Activated T-cell treated with anti-CD3 and anti-CD28 coated beads for 48 hours (primary cell): ENCODE measurements at places on chromosomes 7 and 10.

DNA sequence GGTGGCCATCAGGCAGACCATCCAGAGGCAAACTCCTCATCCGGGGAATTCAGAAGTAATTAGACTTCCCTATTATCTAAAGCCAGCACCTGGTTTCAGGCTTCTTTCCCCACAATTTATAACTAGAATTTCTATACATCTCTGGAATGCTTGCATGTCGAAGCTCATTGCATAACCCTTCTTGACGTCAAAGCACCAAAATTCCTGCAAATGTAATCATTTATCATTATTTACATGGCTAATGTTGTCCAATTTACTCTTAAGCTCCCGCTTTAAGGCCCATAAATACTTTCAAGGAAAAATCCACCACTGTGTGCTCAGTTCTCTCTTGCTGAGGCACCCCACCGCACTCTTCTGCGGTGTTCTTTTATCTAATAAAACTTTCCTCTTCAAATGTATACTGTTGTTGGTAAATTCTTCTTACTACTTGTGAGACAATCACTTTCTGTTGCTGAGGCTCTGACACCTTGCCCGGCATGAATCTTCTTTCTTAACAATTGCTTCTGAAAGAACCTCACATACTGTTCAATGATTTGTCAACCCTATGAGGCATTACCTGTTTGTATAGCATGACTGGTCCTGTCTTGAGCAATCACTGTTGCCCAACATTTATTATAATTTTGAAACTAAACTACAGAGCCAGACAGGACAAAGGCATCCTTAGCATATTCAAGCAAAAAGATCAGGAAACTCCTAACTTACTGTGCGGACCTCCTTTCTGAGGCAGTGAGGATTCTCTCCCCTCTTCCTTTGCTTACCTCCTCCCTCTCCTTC, 17.4 kb upstream of the GPR141 start:
- DNase-seq: no peak

DNA sequence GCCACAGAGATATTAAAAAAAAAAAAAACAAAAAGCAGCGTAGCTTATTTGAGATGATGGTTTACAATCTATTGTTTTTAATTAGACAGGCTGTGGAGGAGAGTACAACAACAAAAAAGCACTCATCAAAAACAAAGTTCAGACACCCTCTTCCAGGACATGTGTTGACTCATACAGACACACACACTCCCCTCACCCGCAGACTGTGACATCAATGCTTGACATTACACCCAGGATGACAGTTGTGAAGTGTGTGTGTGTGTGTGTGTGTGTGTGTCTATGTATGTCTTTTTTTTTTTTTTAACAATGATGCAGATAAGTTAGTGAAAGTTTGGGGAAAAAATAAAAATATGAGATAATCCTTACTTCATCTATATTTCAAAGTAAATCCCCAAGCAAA, 303.6 kb downstream of the GPAM start:
- DNase-seq: no peak

- DNase-seq: no peak
Measured at GRCh38 chr7:136016649-136017395, 39.7 kb upstream of the MTPN start.

- DNase-seq: no peak
Measured at GRCh38 chr7:30984359-30985107, 20.8 kb downstream of the GHRHR start.

- DNase-seq: peak; percentile 50
Measured at GRCh38 chr7:139915864-139916716, 87.0 kb downstream of the TBXAS1 start.

DNA sequence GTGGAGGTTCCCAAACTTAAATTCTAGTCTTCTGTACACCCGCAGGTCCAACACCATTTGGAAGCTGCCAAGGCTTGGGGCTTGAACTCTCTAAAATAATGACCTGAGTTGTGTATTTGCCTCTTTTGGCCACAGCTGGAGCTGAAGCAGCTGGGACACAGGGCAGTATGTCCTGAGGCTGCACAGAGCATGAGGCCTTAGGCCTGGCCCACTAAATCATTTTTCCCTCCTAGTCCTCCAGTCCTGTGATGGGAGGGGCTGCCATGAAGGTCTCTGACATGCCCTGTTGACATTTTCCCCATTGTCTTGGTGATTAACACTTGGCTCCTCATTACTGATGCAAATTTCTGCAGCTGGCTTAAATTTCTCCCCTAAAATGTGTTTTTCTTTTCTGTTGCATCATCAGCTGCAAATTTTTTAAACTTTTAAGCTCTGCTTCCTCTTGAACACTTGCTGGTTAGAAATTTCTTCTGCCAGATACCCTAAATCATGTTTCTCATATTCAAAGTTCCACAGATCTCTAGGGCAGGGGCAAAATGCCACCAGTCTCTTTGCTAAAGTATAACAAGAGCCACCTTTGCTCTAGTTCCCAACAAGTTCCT, 43.6 kb upstream of the WNT16 start:
- DNase-seq: no peak

DNA sequence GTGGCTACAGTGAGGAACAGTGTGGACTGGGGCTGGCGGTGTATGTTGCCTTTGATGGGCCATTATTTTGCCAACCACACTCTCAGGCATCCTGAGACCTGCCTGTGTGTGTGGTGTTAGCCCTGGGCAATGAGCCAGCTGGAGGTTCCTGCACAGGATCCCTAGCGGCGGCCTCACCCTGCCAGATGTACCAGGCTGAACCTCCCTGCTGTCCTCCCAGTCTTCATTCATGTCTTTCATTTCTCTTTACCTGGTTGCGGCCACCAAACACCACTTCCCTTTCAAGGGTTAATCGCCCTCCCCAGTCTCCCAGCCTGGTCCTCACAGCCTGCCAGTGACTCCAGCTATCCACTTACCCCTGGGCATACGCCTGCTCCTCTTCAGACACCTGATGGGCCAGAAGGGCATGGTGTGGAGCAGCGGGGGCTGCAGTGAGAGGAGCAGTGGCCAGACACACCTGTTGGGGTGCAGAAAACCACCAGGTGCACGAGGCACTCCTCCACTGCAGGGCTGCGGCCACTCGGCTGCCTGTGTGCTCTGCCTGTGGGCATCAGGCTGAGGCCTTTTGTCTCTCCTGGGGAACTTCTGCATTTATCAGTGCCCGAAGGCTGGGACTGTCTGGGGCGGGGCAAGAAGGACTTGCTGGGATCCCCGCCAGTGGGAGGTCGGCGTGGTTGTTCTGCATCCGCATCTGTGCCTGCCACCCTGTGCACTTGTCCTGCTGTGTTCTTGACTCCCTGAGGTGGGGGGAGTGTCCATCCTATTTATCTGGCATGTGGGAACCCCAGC, 111.6 kb downstream of the ARHGAP22 start:
- no peak for DNase-seq

DNA sequence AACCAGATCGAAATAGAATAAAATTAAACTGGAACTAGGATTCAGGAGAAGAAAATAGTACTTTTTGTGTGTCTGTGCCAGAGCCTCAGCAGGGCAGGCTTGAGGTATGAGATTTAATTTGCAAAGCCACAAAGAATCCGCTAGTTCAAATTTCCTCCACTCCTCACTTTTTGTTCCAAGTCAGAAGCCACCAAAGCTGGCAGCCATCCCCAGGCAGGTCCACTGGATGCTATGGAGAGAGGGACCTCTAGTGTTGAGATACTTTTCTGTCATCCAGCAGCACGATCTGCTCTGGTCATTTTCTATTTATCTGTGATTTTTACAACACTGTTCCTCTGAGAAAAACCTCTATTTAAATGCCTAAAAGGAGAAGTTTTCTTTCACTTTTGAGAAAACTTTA, 147.9 kb upstream of the FRMD4A start:
- DNase-seq: no peak

DNA sequence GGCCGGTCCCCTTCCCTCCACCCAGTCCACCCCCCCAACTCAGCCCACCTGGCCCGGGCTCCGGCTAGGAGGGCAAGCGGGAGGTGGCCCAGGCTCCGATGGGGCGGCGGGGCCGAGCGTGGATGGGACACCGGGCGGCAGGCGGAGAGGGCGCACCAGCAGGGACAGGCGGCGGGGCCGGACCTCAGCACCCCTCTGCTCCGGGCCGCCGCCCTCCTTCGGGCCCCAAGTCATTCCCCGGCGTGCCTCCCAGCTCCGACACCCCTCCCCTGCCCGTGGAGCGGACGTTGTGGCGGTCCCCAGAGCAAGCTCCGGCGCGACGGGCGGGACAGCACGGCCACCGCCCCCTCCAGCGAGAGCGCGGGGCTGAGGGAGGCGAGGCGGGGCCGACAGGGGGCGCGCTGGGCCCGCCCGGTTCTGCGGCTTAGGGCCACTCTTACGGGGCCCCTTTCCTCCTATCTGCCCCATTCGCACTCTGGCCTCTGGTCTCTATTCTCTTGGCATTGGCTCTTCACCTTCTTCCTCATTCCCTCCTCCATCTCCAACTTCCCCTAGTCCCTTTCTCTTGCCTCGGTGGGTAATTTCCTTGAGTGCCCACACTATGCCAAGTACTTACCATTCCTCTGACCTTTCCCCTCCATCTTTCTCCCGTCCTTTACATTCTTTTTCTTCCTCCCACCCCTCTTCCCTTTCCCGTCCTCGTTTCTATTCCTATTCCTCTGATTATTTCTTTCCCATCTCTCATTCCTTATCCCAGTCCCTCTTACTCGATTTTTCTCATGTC, 701 bp upstream of the GBX1 start:
- DNase-seq: peak; percentile 72

GRCh38 chr10:103792547-103792946, 62.8 kb downstream of the SH3PXD2A start:
- DNase-seq: no peak

DNA sequence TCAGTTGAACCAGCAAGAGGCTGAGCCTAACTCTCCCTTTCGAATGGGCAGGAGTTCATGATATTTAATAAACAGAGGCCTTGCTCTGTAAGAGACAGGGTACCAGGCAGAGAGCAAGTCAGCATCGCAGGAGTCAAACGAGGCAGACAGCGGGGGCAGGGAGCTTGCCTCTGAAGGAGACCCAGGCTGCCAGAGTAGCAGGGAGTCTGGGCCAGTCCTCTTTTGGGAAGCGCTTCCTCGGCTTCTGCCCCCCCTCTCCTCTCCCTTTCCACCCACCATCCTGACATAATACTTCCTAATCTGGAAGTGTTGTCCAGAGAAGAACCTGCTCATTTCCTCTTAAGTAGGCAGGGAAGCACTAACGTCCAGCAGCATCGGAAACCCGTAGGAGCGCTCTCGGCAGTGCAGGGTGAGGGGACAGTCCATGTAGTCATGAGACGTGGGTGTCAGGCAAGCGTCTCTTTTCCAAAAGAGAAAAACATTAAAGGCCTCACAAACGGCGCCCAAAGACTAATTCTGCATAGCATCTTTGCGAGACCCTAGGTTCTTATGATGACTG, 171.1 kb downstream of the EGFR start:
- DNase-seq: no peak

GRCh38 chr7:148929176-148929575, 45.1 kb upstream of the EZH2 start:
- no peak for DNase-seq

GRCh38 chr10:117619707-117620405, 77.3 kb downstream of the EMX2 start:
- no peak for DNase-seq

DNA sequence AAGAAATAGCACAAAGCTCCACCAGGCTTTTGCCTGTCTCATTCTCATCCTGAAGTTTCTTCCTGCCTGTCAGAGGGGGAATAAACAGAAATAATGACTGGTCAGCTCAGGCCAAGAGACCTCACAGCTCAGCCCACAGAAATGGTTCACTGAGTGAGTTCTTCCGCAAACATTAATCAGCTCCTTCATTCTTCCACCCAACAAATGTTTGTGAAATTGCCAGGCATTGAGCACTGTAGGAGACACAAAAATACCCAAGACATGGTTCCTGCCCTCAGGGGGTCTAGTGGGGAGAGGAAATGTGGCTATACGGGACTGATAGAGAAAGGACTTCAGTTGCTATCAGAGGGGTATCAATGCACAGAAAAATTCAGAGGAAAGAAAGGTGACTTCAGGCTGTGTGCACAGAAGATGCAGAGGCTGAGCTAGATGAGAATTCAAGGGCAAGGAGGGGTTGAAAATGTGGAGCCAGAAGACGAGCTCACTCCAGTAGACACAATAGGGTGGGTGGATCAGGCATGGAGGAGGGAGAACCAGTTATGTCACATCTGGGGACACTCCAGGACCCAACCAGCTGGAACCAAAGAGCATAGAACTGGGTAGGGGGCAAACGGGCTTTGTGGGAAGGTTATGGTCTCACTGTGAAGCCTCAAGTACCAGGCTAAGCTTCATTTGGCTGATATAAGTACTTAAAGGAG, 20.9 kb downstream of the MYOF start:
- DNase-seq: no peak

DNA sequence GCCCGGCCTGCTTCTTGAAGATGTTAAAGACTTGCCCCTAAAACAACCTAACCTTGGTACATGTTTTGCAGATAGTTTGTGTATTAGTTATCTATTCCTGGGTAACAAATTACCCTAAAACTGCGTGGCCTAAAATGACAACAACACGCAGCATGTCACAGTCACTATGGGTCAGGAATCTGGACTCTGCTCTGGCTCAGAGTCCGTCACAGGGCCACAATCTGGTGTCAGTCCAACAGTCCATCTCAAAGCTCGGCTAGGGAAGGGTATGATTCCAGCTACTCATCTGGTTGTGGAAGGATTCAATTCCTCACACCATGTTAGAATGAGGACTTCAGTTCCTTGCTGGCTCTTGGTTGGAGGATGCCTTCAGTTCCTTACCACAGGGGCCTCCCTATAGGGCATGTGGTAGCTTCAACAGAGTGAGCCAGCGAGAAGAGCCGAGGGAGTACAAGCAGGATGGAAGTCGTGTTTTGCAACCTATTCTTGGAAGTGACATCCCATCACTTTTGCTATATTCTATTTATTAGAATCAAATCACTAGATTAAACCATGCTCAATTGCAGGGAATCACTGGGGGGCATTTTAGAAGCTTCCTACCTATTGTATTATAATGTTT, 71.3 kb downstream of the ANLN start:
- DNase-seq: no peak

- DNase-seq: no peak
Measured at GRCh38 chr7:103538964-103539709, 93.1 kb upstream of the SLC26A5 start.

DNA sequence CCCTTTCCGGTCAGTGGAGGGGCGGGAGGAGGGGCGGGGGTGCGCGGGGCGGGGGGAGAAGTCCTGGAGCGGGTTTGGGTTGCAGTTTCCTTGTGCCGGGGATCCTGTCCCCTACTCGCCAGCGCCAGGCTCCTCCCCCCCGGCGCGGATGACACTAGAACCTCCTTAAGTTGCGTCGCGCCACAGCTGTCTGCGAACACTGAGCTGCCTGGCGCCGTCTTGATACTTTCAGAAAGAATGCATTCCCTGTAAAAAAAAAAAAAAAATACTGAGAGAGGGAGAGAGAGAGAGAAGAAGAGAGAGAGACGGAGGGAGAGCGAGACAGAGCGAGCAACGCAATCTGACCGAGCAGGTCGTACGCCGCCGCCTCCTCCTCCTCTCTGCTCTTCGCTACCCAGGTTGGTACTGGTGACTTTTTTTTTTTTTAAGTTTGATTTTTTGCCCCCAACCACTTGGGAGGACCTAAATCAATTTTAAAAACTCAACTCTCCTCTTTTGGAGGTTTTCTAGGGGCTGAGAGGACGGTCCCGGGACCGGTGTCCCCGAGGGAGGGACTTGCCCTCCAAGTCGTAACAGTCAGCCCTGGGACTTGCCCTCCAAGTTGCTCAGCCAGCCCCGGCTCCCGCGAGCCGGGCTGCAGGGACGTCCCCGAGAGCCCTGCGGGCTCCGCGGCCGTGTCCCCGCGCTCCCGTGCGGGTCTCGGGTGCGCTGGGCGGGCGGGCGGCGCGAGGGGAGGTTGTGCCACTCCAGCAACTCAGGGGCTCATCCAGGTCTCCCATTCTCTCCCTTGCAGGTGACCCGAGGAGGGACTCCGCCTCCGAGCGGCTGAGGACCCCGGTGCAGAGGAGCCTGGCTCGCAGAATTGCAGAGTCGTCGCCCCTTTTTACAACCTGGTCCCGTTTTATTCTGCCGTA, at the start of gene GATA3:
Gene GATA3 (plus strand): TSS at position 195 of the 914 bp plus-strand sequence. CDS start 968 bp downstream, outside the sequence.
- DNase-seq: peak; percentile 84

- no peak for DNase-seq
Measured at GRCh38 chr7:16900209-16900768, 18.5 kb upstream of the AGR3 start.
